ENCODE measurements at places on chromosomes 5 and 9.

DNA sequence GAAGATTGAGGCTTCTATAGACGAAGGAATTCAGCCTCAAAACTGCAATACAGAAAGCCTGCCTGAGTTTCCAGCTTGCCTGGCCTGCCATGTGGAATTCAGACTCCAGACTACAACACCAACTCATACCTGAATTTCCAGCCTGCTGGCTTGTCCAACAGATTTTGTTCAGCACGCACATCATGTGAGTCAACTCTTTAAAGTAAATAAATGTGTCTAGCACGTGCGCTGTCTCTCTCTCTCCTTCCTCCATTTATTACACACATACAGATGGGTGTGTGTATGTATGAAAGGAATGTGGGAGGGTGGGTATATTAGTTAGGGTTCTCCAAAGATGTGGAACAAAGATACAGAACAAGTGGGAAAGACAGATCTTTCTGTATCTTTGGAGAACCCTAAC is 82.4 kb upstream of the TAS2R1 start:
- no peak for DNase-seq

GRCh38 chr9:2403701-2404100 is 217.9 kb upstream of the VLDLR start:
- DNase-seq: no peak

DNA sequence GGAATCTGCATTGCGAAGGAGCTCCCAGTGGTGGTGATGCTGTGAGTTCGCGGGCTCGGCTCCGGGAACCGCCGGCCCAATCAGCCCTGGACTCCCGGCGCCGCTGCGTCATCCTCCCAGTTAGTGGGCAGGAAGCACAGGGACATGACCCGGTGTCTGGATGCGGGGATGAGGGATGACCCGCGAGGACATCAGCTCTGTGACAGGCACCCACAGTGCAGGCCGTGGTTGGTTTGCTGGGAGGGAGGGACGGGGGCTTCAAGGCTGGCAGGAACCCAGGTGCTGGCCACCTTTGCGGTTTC is 996 bp downstream of the NXNL2 start:
- no peak for DNase-seq

DNA sequence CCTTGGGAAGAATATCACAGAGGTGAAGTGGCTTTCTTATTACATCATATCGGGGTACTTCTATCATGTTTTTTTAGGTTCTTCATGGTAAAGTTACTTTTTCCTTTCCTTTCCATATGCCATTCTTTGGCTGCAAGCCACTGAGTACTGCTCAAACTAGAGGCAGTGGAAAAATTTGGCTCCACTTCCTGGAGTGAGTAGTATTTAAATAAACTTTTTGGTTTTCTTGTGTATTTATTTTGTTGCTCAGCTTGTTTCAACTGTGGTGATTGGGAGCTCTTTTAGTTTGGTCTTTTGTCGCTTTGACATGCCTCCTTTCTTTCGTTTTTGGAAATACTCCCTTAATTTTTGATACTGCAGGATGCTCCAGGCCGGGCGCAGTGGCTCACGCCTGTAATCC is 69.8 kb downstream of the WDR70 start:
- DNase-seq: no peak

DNA sequence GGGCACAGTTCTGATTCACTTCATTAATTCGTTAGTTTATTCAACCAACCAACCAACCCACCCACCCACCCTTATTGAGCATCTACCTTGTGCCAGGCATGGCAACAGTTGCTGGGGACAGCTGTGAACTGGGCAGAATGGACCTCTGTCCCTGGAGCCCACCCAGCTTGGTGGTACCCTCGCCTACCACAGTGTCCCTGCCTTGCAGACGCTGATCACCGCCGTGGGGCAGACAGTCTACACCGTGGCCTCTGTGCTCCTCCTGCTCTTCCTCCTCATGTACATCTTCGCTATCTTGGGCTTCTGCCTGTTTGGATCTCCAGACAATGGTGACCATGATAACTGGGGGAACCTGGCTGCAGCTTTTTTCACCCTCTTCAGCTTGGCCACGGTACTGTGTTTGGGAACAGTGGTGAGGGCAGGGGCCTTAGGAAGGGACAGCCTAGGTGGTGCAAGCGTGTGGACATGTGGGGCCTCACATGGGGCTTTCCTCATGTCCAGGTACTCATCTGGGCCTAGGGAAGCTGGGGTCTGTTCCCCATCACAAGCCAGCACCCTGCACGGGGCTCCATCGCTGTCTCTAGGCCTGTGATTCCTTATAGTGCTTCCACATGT is 26.2 kb downstream of the PITX1 start:
- no peak for DNase-seq

GRCh38 chr9:109903515-109904138 is 123.6 kb downstream of the PALM2AKAP2 start:
- DNase-seq: no peak

GRCh38 chr5:370959-371810 is 49.7 kb downstream of the AHRR start:
- DNase-seq: no peak

DNA sequence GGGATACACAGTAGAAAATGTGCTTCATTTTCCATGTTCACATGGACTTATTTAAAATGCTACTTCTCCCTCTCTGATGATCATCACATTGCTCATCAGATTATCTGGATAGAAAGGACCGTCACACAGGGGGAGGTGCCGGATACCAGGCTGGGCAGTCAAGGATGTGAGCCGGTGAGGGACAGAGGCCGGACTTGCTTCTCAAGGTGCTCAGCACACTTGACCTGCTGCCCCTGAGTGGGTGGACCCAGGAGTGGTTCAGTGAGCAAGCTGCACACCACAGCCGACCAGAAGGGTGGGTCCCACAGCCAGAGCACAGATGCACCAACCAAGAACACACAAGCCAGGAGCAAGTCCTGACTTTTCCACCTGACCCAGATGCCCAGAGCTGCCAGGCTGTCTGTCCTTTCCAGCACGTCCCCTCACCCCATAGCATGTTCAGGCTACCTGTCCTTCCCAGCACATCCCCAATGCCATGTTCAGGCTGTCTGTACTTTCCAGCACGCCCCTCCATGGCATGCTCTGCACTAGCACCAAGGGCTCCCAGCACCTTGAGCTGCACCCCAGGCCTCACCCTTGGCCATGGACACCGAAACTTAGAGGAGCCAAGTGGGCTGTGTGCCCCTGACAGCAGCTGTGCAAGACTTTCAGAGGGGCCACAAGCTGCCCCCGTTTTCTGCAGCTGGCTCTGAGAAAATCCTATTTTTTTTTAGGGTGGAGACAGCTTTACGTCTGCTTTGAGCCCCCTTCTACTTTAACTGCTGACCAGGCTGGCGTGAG is 77.8 kb downstream of the SECISBP2 start:
- DNase-seq: no peak

DNA sequence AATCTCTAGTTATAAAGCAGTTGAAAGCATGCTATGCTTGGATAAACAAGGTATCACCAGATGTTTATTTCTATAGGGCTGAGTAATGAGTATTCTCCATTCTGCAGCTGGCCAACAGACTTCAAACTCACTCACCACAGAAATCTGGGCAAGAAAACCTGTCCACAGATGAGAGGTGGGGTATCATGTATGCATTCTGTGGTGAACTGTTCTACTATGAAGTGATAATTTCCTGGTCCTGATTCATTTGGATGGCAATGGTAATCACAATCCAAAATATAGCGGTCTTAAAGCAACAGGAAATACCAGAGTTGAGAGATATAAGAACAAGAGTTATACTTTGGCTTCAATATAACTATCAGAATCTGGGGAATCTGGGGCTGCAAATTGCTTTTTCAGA is 65.9 kb upstream of the EFNA5 start:
- no peak for DNase-seq

DNA sequence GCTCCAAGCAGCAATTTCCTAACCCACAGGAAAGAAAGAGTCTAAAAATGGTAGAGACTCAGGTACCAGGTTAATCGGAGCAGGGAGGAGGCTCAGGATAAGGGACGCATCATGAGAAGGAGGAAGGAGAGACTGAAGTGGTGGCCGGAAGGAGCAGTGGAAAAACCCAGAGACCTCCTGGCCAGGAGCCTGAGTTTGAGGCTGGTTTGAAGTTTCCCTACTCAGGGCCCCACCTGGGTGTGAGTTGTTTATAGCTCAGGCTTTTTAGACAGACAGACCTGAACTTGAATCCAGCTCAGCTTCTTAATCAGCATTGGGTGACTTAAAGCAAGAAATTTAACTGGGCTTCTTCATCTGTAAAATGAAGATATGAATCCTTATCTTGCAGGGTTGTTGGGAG is 11.9 kb upstream of the AQP7 start:
- no peak for DNase-seq

GRCh38 chr9:73824671-73825070 is 672.5 kb upstream of the RORB start:
- no peak for DNase-seq

DNA sequence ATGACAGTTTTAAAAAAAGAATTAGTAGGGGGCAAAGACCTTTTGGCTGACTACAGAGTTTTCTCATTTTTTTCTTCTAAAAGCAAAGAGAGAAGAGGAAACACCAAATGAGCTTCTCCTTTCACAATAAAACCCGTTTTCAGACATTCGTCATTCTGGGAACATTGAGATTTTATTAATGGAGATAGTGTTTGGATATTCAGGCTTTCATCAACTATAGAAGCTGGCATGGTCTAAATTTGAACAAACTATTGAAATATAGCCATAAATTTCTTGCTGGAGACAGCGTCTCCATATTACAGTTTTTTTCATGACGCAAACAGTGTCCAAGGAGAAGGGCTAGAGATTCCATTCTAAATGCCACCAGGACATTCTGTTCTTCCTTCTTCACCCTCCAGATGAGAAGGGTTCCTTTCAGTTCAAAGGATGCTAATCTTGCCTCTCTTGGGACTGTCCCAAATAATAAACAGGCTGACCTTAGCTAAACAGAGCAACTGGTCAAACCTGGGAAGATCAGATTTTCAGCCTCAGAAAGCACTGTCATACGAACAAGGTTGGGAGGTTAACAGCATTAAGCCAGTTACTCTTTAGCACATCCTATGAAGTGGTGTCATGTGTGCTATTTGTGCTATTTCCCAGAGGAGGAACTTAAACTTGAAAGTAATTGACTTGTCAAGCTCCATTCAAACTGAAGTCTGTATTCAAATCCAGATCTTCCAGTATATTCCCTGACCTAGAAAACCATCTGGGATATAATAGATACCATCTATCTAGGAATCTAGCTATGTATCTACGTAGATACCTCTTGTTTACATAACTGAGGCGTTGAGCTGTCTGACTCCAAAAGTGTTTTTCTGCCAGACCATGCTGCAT is 125.6 kb downstream of the LPAR1 start:
- no peak for DNase-seq

DNA sequence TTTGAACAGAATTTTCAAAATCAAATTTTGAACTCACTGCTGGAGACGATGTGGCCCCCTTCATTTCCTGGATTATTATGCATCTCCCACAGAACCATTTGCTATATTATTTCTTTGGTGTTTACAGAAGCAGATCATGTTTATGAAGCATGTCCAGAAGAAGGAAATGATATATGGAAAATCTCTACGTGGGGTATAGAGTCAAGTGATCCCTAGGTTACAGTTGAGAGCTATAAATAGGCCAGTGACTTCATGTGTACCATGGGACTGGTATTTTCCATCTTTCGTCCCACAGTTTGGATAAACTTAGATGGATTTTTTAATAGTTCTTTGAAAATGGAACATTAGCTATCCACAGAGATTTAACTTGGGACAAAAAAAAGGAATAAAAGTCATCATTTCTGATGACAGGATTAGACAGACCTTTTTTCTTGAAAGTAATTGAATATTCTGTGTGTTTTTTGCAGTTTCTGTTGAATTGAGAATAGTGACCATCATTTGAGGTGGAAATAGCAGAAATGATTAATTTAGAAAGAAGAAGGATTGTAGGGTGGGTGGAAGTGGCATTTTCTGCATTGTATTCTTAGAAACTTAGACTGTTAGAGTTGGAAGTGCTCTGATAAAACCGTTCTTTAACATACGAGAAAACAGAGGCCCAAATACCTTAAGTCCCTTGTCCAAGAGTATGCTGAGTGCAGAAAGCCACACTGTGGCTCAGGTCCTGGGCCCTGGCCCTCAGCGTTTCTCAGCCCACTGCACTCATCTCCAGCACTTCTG is 136.4 kb downstream of the PIP5K1B start:
- DNase-seq: no peak

- DNase-seq: no peak
These were observed 223.2 kb downstream of the ASTN2 start for GRCh38 chr9:117191504-117192261.

GRCh38 chr9:73183917-73184861 is 32.5 kb downstream of the ANXA1 start:
- DNase-seq: peak; percentile 4

DNA sequence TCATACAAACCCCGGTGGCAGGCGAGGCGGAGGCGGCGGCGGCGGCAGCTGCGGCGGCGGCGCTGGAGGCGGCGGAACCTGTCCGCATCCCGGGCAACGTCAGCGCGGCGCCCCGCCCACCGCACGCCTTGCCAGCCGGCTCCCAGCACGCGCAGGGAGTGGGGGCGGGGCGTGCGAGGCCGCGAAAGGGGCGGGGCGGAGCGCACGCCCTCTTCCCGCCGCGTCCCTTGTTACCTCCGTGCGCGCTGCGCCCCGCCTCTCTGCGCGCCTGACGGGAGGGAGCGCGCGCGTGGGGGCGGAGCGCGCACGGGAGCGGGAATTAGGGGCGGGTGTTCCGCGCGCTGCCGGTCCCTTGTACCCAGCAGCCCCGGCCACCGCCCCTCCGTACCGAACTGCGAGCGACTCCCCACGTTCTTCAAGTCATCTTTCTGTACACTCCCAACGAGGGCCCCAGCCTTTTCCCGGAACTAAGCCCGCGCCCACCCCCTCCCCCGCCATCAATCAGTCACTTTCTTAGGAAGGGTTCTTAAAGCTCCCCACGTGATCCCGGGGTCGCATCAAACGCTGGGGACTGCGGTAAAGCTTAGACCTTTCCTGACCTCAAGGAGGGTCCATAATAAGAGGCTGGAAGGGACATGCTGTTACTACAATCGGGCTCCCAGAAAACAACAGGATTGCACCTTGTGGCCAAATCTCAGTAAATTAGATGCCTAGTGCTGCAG is at the start of gene AGTPBP1:
Gene AGTPBP1, minus strand, starts transcription at position 80 of the 722 bp plus-strand sequence. CDS start 29,421 bp downstream, outside the sequence.
- peak; percentile 50 for DNase-seq

DNA sequence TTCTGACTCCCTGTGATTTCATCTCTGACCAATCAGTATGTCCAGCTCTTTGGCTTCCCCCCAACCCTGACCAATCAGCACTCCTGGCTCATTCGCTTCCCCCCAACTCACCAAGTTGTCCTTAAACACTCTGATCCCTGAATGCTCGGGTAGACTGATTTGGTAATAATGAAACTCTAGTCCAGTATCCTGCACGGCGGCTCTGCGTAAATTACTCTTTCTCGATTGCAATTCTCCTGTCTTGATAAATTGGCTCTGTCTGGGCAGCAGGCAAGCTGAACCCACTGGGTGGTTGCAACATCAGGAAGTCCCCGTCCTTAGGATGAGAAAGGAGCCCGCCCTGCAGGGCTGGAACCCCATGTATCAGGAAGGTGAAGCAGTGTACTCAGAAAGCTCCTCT is 10.4 kb downstream of the FCN2 start:
- DNase-seq: no peak

GRCh38 chr5:67032921-67033664 is 163.5 kb downstream of the CD180 start:
- no peak for DNase-seq
